ENCODE measurements at places on chromosomes 6 and 20.

DNA sequence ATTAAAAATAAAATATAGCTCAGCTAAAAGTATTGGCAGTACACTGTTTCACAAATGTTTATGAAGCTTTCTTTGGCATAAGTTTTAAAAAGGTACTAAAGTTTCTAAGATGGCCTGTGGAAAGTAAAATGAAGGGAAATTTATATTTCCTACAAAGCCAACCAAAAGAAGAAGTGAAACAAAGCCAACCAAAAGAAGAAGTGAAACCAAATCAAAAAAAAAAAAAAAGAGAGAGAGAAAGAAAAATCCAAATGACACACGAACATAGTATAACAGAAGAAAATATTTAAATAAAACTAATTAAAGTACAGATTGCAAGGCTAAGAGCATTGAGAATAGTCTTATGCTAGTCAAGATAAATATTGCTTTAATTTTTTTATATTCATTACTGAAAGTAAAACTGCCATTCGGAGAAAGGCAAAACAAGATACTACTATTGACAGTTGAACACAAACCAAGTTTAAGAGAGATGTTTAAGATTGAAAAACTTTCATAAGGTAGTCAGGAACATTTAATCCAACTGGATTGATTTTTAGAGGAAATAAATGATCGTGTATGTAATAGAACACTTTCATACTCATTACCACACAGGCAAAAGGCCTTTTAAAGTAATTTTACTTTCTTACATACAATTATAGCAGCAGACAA lies 12.8 kb upstream of the KHDRBS2 start:
- DNase-seq, result no peak

- DNase-seq, result peak; percentile 46
These were observed 247.8 kb downstream of the HAO1 start for GRCh38 chr20:7692478-7692877.

DNA sequence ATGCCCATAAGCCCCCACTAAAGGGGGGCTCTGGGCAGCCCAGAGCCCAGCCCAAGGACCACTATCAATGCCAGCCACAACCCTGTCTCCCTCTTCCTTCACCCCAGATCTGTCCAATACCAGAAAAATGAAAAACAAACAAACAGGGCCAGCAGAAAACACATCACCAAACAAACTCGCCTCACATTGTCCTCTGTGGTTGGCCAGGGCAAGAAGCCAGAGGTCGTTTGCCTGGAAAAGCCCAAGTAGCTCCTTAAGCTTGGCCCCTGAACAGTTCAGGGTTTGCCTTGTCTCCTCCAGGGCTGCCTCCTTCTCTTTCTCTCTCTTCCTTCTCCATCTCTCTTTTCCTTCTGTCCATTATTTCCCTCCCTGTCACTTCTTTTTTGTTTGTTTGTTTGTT lies 10.1 kb upstream of the SCUBE3 start:
- DNase-seq, result no peak

- DNase-seq, result no peak
These were observed 259.6 kb downstream of the BCKDHB start for GRCh38 chr6:80366051-80366450.

DNA sequence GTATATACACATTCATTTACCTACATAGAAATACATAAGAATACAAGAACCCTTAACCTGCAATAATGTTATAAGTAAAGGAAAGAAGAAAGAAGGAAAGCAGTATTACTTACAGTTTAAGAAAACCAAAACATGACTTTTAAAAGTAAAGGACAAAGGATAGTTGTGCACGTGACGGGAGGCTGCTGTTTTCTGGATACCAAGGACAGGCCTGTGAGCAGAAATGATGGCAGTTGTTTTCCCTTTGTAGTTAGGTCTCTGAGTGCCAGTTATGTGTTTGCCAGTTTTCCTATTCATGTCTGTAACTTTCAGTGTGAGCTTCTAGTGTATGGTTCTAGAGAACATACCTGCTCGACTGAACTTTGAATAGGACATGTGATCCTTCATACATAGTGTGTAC lies 54.8 kb downstream of the FAM120B start:
- DNase-seq, result no peak

DNA sequence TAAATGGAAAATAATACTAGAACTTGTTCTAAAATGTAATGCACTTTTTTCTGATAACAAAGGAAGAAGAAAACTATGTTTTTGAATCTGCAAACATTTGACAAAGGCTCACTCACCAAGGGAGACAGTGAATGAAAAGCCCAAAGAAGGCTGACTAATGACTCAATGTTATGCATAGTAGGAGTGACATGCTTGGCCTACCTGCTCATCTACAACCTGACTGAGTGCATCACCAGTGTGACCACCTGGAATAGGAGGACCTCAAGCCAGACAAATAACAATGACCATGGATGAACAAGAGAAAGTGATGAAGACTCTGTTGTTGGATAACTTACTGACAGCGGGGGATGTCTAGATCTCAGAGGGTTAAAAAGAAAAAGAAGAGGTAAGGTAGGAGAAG lies 157.2 kb downstream of the SIM1 start:
- no peak for DNase-seq

DNA sequence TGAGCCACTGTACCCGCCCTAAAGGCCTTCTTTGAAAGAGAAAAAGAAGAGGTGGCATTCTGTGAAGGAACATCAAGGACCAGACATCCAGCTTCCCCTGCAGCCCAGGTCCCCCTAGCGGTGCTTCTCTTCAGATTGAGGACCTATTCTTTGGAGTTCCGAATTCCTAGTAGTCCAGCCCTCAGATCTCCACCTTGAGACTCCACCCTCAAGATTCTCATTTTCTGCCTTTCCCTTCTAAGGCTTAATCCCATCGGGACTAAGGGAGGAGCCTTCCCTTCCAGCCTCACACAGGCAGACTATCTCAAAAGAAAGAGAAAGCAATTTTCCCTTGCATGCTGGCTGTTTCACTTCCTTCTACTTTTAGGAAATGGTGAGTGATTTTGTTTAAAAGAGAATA lies 32.5 kb downstream of the MUC22 start:
- no peak for DNase-seq

DNA sequence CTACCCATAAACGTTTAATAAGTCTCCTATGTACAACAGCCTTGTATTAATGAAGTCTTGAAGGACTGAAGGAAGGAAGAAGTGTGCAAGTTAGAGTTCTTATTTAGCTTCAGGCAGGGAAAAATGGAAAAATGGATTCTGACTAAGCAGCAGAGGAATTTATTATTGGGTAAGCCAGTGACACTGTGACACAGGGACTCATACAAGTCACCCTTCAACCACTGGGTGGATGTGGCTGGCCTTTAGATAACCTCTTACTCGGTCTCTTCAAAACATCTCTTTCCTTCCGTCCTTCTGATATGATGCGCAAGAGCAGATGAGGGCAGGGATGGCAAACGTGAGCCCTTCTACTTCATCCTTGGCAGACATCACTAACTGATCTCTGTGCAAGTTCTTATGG lies 145.6 kb downstream of the DHX35 start:
- DNase-seq, result peak; percentile 41

- no peak for DNase-seq
These were observed 2.5 kb upstream of the NELFCD start for GRCh38 chr20:58978351-58979190.

Measured in SW480 (cell line).